Stimulated activated CD8-positive, alpha-beta memory T cell treated with anti-CD3 and anti-CD28 coated beads, Interleukin-7, amount 100 ng/mL, for 4 hours (primary cell): ENCODE measurements at places on chromosomes 1 and 21.

- no peak for DNase-seq
Observed at GRCh38 chr1:107181253-107181969, 40.6 kb downstream of the NTNG1 start.

DNA sequence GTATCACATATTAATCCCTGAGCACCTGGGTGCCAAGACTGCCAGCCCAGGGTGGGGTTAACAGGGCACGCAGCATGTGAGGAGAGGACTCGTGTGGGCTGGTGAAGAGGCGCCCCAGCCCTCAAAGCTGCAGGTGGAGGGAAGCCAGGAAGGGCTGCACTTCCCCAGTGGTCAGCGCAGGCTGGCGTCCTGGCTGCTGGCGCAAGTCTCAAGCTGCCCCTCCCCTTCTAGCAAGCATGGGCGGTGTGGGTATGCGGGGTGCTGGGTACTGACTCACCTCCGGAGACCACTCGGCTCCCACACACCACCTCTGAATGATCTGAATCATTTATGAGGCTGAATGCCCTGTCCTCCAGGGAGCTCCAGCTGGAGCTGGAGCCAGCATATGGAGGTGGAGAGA, 44.0 kb downstream of the EIF2D start:
- no peak for DNase-seq

DNA sequence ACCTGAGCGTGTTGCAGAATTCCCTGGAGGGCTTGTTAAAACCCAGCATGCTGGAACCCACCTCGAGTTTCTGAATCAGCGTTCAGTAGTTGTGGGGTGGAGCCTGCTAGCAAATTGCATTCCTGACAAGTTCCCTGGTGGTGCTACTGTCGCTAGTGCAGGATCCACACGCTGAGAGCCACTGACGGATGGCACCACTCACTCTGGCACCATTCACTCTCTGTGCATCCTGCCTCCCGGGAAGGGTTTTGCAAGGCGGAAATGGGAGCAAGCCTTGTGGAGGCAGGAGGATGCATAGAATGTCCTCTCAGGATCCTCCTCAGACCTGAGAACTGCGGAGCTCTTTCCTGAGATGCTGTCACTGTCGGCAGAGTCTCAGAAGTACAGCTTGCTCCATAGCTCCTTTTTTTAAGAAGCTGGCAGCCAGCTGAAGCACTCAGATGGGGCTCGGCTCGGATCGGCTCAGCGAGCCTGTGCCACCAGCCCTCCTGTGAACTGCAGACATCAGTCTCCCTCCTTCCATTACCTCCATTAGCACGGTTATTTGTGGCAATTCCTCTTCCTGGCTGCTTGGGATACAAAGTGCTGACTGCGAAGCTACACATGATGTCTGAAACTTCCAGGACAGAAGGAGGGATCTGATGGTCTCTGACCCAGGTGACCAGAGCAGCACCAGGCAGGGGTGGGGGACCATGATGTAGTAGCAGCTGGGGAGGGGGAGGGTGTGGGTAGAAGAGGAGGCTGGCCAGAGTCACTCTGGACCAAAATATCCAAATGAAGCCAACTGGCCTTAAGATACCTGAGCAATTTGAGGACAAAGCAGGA, 89.6 kb downstream of the C1orf94 start:
- no peak for DNase-seq

- no peak for DNase-seq
Observed at GRCh38 chr21:34653522-34653921, 15.3 kb upstream of the CLIC6 start.

- no peak for DNase-seq
Observed at GRCh38 chr1:213821943-213822334, 165.8 kb upstream of the PROX1 start.

DNA sequence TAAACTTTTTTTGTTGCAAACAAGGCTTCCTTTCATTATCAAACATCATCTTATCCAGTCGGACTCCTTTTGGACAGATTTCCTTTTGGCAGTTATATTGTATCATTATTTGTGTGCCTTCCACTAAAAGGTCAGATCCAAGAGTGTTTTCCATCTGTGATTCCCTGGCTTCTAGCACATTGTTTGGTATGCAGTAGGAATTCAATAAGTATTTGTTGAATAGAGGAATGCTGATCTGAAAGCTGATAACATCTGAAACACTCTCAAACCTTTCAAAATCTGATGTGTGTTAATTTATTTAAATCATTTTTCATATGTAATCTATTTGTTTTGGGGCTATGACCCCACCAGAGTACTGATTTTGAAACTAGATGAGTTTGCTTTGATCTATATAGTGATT, 39.0 kb downstream of the NDC1 start:
- DNase-seq, result no peak
